ENCODE measurements at places on chromosomes 2 and 18. TPM values are rescaled to one million over a fixed set of nuclear protein-coding genes. Genes with fewer than 3 reads are reported as not detected.

DNA sequence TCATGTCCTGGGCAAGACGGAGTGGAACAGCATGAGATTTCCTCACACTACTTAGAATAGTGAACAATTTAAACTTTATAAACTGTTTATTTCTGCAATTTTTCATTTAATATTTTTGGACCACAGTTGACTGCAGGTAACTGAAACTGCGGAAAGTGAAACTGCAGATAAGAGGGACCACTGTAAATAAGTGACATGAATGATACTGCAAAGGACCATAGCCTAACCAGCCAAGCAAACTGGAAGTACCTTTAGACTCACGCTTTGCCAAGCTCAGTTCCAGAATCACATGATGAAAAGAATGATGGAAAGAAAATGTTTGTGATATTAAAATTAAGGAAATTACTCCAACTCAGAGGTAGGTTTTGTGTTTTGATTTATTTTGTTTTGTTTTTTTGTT lies 94.6 kb upstream of the ITGA4 start:
- DNase-seq: no peak

- DNase-seq: no peak
These were observed 123.2 kb upstream of the BCL2L11 start for GRCh38 chr2:110997331-110998045.

DNA sequence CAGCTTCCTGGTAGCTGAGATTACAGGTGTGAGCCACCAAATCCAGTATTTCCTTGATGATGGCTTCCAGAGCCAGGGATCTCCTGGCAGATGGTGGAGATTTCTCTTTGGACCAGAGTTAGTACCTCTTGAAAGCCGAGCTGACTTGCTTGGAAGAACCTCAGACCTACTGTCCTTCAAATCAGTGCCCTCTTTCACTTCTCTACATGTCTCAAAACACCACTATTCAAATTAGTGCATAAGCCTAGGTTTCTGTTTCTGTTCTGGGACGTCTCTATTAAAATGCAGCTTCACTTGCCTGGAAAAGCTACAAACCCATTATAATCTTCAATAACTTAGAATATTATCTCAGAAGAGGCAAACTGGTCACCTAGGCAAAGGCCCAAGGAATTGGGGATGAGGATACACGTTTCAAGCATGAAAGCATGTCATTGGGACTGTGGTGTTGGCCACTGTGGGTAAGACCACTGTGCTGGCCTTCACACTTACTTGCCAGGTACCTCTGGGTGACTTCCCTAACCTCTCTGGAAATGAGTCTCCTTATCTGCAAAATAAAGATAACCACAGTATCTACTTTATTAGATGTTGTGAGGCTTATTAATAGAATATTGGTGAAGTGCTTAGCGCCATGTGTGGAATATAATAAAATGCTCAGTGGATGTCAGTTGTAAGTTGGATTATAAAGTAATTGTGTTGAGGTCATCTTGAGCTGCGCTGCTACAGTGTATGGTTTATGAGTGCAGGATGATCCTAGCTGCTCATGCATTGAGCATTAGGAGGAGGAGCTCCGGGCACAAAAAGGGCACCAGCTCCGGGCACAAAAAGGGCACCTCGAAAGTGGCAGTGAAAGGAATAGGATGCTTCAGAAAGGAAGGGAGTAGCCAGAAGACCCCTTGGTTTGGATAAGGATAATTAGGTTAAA lies 84.5 kb downstream of the DOCK10 start:
- no peak for DNase-seq

DNA sequence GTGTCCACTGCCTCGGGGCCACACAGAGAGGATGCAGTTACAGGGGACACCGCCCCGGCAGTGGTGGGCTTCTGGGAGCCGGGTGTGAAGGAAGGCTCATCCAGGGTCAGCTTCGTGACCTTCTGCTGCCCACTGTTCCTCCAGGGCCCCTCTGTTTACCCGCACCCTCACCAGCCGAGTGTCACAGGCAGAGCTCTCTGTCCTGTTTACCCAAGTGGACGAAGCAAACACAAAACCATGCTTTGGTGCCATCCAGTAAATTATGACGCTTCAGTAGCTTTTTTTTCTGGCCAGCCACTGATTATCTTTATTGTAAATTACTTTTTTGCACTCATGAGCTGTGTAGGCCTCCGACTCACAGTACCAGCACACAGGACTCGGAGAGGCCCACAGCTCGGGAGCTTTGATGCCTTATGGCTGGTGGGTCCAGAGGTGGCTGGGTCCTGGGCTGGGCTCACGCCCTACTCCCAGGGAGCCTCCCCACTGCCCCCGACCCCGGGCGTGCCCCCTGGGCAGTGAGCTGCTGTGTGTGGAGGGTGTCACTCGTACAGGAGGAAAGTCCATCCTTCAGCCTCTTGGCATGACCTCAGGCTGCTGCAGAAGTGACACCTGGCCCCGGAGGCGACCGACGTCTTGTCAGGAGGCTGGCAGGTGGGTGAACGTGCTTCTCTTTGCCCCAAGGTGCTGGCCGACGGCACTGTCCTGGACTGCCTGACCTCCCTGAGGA lies 9.8 kb downstream of the D2HGDH start:
- no peak for DNase-seq

GRCh38 chr18:63975628-63976027 lies 5.7 kb downstream of the SERPINB8 start:
- DNase-seq: no peak

DNA sequence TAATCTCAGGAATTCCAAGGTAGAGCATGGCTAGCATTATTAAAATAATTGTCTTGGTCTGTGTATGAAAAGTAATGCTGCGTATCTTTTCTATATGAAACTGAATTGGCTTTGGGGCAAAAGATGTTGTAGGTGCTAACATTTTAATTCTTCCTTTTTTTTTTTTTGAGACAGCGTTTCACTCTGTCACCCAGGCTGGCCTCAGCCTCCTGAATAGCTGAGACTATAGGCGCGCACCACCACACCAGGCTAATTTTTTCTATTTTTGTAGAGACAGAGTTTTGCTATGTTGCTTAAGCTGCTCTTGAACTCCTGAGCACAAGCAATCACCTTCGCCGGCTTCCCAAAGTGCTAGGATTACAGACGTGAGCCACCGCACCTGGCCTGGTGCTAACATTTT lies 172.6 kb upstream of the STON1 start:
- DNase-seq: no peak

GRCh38 chr18:30623401-30624065 lies 419.0 kb downstream of the DSC3 start:
- DNase-seq: no peak

DNA sequence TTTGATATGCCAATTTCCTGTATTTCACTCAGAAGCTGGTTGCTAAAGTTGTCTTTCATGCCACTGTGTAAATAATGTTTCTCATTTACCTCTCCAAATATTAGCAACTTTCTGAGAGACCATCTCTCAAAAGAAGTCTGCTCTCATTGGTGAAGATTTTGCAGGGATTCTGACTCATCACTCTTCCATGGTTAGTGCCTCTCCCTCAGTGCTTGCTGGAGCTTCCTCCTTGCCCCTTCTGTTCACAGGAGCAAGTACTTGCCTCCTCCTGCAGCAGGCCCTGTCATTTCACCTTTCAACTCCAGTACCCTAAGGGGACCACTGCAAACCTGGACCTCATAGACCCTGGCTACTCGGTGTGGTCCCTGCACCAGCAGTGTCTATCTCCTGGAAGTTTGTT lies 168.8 kb downstream of the ZNF385B start:
- DNase-seq: no peak

DNA sequence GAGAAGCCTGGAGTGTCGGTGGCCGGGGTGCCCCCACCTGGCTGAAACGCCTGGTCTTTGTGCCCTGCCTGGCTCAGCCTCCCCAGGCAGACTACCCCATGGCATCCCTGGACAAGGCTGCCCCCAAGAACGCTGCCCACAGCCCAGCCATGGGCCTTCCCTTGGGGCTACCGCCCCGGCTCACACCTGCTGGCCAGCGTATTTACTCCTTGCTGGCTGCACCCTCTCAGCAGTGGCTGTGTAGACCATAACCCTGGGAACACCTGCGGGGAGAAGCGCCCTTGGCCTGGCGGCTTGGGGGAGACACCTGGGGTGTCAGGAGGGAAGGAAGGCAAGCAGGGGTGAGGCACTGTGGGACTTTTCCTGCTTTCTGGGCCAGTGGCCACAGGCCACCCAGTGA lies 17.3 kb downstream of the CAPN10 start:
- no peak for DNase-seq

- peak; percentile 77 for DNase-seq
These were observed 1.7 kb upstream of the FOSL2 start for GRCh38 chr2:28390746-28391563.

DNA sequence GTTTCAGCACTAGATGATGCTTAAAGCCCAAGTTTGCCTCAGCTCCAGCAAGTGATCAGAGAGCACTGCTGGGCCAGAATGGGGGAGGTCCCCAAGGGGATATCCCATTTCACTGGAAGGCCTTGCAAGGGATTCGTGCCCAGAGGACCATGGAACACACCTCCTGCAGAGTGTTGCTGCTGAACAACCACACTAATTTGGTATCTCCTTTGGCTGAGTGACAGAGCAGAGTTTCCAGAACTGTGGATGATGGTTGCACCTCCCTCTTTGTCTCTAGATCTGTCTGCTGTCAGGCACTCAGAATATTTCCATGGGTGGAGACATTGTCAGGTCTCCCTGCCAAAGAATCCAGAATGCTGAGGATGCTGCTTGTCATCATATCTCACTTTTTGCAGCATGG lies 484.8 kb upstream of the NETO1 start:
- peak; percentile 18 for DNase-seq

- no peak for DNase-seq
These were observed 70.8 kb upstream of the STK17B start for GRCh38 chr2:196242131-196242620.

DNA sequence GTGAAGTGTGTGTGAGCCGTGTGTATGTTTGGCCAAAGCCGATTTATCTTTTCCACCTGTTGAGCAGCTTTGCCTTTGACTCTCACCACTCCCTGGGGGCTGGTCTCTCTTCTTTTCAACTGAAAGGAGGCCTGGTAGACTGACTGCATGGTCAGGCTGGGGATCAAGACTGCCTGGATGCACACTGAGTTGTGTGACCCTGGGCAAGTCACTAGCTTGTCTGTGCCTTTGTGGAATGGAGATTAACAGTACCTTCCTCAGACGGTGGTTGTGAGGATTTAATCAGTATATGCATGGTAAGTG lies 85.5 kb downstream of the TANC1 start:
- DNase-seq: no peak

GRCh38 chr2:170155022-170155722 lies 22.8 kb upstream of the MYO3B start:
- peak; percentile 67 for DNase-seq

- DNase-seq: no peak
These were observed 26.6 kb downstream of the NHEJ1 start for GRCh38 chr2:219133976-219134375.

DNA sequence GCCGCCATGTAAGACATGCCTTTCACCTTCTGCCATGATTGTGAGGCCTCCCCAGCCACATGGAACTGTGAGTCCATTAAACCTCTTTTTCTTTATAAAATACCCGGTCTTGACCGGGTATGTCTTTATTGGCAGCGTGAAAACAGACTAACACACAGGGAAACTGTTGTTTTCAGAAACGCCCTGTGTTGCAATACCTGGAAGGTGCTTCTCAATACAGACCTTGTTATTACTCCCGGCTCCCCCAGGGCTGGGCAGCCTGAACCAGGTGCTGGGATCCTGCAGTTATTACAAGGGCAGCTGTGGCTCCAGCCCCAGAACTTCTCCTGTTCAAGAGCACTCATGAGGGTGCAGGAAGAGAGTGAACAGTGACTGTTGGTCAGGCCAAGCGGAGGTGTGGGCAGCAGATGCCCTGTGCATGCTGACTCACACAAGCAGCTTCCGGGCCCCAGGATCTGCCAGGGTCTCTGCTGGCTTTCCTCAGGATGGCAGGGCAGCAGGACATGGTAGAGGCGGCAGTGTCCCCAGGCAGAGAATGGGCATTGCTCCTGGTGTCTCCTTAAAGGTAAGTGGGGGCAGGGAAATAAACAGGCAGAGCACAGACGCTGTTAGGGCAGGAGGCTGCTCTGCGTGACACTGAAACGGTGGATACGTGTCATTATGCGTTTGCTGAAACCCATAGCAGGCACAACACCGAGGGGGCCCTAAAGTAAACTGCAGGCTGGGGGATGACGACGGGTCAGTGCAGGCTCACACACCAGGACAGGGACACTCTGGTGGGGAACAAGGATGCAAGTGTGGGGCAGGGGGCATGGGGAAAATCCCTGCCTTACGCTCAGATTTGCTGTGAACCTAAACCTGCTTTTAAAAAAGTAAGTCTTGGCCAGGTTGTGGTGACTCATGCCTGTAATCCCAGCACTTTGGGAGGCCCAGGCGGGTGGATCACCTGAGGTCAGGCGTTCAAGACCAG lies 89.1 kb downstream of the NDUFA10 start:
- no peak for DNase-seq

- peak; percentile 73 for DNase-seq
These were observed 1.4 kb upstream of the SMYD5 start for GRCh38 chr2:73212448-73213176.

DNA sequence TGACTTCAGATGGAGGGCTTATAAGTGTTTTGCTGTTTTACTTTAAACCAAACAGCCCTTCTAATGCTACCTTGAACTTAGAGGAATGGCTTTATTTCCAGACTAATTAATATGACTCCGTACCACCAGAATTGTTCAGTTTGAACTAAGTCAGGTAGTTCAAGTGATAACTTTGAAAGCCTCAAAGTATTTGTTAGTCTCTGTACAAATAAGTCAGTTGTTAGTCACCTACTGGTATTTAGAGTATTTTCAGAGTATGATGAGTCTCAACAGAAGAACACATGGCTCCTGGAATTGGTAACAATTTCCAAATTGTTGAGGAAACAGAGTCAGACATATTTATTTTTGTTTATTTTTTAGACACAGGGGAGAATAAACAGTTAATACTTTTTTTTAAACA lies 381.8 kb upstream of the NRXN1 start:
- no peak for DNase-seq

GRCh38 chr2:48334180-48334579 lies 195.8 kb upstream of the STON1 start:
- no peak for DNase-seq

- peak; percentile 56 for DNase-seq
These were observed 147.0 kb upstream of the KLHL14 start for GRCh38 chr18:32919799-32920198.

- DNase-seq: no peak
These were observed 93.7 kb downstream of the NOL4 start for GRCh38 chr18:34131006-34131405.

Gene NEU4
- total RNA-seq: not detected

Gene SNTG2
- total RNA-seq: not detected

Gene TBR1
- not detected for total RNA-seq

Gene CHRND
- not detected for total RNA-seq

Gene CRYGD
- not detected for total RNA-seq

Gene AMER3
- total RNA-seq: not detected

Gene SULT1C2
- 1.0 TPM for total RNA-seq

Gene UBXN2A
- total RNA-seq: 13.5 TPM

Gene ZSWIM2
- not detected for total RNA-seq

Data from Daoy (cell line).